ENCODE measurements at places on chromosomes 13 and 19. TPM values are rescaled to one million over a fixed set of nuclear protein-coding genes. Genes with fewer than 3 reads are reported as not detected.

DNA sequence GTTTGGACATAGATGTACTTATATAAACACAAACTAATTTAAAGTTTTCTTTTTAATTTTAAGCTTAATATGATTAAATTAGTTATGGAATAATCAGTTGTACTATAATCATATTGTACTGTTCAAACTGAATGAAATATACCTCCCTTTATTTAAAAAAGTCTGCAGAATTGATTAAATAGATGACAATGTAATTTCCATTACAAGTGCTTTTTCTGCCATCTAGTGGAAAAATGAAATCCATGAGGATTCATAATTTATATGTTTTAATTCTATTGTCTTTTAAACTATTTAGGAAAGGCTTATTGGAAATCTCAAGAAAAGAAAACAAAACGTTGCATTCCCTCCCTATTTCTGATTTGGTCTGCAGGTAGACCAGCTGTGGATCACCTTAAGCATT, 30.9 kb downstream of the MZT1 start:
- DNase-seq = no peak

GRCh38 chr13:45786293-45786920, 65.1 kb downstream of the SIAH3 start:
- no peak for DNase-seq

GRCh38 chr19:17963936-17964691, 2.8 kb upstream of the KCNN1 start:
- no peak for DNase-seq

AMH gene
- polyA plus RNA-seq = 0.59 TPM

DNA sequence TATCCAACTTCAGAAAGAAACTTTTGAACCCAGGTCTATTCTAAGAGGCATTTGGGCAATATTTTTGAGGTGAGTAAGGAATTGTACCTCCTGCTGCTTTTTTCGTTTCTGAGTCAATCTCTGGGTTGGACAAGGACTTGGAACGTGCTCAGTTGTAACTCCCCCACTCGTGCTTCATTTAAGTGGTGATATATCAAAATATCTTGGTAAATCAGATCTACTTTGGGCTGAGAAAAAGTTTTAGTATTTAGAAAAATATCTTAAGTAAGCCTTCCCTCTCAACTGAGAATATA, 728.9 kb downstream of the EFNB2 start:
- DNase-seq = no peak

DNA sequence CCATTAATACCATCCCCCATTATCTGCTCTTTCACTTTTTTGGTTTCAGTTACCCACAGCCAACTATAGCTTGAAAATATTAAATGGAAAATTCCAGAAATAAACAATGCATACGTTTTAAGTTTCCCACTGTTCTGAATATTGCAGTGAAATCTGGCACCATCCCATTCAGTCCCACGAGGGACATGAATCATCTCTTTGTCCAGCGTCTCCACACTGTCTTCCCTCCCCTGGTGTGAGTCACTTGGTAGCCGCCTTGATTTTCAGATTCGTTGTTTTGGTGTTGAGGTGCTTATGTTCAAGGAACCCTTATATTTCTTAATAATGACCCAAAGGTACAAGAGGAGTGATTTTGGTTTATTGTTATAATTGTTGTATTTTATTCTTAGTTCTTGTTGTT, 246.1 kb downstream of the DCT start:
- DNase-seq = peak; percentile 44

- no peak for DNase-seq
Observed at GRCh38 chr13:31805841-31806240, 66.5 kb downstream of the RXFP2 start.

DNA sequence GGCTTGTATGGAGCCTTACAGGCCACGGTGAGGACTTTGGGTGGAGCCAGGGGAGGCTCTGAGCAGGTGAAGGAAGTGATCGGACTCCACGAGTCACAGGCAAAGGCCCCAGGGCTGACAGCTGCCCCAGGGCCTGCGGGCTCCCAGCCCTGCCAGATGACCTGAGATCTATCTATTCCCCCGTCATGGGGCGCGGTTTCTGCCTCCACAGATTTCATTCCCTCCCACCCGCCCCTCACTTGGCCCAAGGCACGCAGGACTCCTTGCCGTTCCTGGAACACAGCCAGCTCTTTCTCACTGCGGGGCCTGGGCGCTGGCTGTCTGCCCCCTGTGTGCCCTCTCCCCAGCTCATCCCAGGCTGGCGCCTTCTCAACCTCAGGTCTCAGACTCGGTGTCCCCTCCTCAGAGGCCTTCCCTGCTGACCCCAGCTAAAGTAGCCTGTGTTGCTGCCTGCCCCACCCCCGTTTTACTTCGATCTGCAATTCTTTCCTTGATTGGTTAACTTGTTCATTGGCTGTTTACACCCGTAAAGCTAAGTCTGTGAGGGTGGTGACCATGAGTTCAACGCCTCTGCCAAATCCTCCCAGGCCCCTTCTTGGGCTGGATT, 13.9 kb upstream of the PAK4 start:
- DNase-seq = no peak

DNA sequence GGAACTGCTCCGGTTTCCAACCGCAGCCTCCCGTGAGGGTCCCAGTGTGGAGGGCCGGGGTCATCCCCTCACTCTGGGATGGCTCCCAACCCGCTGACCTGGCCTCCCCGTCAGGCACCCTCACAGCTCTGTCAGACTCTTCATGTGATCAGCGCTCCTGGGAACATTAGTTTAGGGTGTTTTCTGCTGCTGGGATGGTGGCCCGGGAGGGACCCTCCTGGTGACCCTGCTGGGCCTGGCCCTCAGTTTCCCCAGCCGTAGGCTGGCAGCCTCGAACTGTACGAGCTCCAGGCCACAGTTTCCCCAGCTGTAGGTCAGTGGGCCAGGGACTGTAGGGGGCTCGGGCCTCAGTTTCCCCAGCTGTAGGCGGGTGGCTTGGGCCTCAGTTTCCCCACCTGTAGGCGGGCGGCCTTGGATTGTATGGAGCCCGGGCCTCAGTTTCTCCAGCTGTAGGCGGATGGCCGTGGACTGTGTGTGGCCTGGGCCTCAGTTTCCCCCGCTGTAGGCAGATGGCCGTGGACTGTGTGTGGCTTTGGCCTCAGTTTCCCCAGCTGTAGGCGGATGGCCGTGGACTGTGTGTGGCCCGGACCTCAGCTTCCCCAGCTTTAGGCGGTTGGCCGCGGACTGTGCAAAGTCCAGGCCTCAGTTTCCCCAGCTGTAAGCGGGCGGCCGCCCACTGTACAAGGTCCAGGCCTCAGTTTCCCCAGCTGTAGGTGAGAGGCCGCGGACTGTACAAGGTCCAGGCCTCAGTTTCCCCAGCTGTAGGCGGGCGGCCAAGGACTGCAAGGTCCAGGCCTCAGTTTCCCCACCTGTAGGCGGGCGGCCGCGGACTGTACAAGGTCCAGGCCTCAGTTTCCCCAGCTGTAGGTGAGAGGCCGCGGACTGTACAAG, 1.3 kb upstream of the PTBP1 start:
- no peak for DNase-seq

All from BJ (cell line).